Naive thymus-derived CD8-positive, alpha-beta T cell (primary cell): ENCODE measurements at places on chromosomes 4 and X.

DNA sequence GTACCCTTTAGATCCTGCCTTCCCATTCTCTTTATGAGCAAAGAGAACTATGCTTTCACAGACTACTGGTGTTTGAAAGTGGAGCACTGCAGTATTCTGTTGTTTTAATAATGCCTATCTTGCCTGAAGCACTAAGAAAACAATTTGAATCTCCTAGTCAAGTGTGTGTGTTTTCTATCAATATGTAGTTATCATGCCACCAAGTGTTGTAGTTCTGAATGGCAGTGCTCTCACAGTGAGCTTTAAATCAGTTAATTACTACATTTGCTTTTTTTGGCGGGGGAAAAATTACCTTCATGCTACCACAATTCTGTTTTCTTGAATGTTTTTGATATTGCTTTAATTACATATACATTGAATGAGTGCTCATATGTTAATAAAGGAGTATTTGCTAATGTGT, 143.6 kb upstream of the FAM47A start:
- no peak for DNase-seq

GRCh38 chr4:24076811-24077210, 187.0 kb upstream of the PPARGC1A start:
- DNase-seq = no peak

GRCh38 chr4:168129046-168129772, 36.9 kb downstream of the ANXA10 start:
- DNase-seq = no peak

- no peak for DNase-seq
These were observed 69.9 kb downstream of the AMELX start for GRCh38 chrX:11363069-11363594.

DNA sequence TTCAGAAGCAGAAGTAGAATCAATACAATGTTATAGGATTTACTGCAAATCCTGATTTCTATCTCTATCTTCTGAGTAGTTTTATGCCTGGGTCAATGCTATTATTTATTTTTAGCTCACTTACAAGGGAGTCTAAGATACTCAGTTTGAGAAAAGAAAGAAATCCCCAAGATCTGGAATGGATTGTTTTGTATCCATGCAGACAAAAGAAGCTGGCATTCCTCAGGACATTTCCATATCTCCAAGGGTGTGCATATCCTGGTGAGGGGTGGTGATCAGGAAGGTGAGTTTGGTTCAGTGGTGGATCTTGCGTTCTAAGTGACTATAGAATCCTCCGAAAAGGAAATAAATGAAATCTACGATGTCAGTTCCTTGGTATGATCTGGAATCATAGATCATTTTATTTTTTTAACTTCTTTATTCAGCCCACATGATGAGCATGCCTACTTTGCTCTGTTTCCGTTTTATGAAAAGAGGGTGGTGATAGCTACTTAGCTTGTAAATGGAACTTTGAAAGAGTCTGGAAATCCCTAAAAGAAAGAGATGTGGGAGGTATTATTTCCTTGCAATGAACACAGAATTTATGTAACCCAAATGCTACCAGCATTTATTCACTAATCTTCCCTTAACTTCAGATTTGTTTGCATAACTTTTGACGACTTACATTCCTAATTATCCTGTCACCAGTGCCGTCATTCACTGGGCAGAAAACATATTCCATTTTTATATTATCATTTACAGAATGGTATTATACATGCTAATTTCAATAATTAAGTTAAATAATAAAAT, 81.1 kb upstream of the RAPGEF2 start:
- no peak for DNase-seq

DNA sequence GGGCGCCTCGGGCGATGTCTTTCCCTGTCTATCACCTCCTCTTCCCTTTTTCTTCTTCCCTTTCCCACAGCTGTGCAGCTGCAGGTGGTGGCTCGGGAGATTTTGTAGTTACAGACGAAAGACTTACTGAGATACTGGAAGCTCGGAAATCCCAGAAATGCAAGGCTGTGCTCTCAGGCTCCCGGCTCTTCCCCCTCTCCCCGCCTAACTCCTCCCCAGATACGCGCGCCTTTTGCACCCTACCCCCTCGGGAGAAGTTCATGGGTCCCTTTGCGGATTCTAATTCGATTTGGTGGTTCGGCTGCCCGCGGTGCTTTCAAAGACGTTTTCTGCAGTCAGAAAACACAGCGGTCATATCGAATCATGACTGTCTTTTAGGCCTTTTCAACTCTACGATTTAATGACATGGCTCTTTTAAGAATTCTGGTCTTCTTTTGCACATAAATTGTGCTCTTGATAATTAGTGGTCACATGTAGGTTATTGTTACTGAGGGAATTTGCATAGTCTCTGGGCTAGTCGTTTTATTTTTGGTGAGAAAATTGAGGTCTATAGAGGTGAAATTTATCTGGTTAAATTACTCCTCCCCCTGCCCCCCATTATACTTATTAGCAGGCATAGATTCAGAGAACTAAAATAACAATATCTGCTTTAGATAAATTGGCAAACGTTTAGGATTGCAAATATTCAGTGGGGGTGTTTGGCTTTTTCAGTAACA, 1.6 kb downstream of the SEPTIN11 start:
- no peak for DNase-seq

DNA sequence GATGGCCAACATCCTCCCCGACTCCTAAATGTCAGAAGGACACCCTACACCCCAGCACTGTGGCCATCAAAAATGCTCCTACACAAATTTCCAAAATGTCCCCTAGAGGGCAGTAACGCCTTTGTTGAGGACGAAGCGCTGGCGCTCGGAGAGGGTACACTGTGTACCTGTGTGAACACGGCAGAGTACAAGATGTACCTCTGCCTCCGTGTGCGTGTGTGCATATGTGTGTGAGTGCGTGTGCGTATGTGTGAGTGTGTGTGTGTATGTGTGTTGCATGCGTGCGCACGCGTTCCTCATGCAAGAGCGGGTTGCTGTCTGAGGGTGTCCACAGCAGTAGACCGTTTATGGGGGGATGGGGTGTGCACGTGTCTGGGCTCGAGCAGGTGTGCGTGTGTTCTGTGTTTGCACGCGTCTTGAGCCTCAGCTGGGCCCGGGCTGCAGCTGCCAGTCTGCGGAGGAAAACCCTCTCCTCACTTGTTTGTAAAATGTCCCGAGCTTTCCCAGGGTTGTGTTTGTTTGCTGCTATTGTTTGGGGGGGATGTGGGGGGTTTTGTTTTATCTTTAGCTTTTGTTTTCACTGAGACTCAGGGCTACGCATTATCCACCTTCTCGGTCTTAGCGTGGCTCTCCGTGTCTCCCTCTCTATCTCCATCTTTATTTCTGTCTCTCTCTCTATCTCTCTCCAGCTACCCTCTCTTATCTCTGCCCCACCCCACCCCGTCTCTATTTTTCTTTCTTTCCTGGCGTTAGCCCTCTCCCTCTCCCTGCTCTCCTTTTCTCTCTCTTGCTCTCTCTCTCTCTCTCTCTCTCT, 10.4 kb upstream of the TSPYL2 start:
- DNase-seq = peak; percentile 79

DNA sequence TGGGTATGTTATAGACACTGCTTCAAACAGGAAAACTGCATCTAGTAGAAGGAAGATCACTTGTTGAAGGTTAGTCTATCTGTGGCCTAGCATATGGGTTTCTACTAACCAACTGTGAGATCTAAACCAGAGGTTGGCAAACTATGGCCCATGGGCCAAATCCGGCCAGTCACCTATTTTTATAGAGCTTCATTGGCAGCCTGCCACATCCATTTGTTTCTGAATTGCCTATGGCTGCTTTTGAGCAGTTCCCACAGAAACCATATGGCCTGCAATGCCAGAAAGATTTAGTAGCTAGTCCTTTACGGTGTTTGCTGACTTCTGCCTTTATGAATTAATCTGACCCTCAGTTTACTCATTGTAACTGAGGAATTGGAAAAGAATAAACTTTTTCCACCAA, 71.1 kb downstream of the MID1 start:
- DNase-seq = no peak

DNA sequence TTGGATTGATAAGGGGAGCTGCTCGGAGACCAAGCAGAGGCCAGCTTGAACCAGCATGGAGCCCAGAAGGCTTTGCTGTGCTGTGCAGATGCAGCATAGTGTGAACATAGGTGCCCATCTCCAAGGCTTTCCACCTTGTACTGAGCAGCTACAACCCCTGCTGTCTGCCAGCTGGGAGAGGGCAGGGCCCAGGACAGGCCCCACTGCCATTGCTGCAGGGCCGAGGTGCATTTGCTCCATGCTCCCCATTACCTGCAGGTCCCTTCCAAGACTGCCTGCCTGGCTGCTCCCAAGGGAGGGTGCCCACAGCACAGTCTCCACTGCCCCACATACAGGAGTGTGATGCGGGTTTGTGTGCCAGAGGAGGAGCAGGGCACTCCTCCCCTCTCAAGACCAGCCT, 1016.0 kb upstream of the INTU start:
- DNase-seq = no peak

GRCh38 chrX:39308126-39308525, 506.9 kb downstream of the MID1IP1 start:
- no peak for DNase-seq

DNA sequence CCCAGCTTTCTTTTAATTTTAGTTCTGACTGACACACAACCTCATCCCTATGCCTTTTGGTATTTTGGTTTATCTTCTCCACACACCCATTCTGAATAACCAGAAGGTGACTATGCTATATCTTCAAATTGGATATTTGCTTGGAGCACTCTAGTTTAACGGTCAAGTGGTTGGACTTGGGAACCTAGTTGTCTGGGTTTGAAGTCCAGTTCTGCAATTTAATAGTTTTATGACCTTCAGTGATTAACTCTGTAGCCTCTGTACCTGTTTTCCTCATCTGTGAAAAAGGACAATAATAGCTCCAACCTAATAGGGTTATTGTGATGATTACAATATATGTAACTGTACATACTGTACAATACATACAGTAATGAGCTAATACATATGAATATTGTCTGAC, 20.0 kb downstream of the PPM1K start:
- DNase-seq = no peak

DNA sequence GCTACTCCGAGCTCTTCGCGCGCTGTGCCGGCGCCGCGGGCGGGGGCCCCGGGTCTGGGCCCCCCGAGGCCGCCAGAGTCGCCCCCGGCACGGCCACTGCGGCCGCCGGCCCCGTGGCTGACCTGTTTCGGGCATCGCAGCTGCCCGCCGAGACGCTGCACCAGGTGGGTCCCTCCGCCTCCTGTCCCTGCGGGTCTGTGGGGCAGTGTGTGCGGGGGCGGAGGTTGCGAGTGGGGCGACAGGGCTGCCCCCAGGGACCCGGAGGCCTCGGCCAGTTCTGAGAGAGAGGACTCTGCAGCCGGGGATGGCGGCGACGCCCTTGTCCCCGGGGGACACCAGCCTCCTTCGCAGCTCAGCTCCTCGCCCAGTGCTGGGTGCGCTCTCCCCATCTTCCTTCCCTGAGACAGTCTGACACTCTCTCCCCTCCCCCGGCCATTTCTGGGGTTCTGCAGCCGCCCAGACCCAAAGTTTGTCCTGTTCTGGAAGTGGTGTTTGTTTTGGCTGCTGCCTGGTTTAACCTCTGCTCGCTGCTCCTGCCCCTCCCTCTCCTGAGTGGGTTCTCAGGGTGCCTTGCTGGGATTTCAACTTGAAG, 609 bp downstream of the REPS2 start:
- DNase-seq = peak; percentile 6

DNA sequence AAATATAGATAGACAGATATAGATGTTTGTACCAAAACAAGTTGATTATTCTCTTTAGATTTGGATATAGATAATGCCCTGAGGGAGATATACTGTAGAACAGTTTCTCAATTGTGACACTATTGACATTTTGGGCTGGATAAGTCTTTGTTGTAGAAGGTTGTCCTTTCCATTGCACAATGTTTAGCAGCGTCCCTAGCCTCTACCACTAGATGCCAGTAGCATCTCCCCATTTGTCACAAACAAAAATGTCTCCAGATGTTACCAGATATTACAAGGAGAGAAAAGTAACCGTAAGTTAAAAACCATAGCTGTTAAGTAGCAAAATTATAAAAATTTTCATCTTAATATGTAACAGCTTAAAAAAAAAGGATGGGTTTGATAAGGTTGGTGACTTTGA, 2595.3 kb downstream of the ARAP2 start:
- DNase-seq = no peak

- no peak for DNase-seq
These were observed 65.3 kb upstream of the WDR1 start for GRCh38 chr4:10181745-10182445.

DNA sequence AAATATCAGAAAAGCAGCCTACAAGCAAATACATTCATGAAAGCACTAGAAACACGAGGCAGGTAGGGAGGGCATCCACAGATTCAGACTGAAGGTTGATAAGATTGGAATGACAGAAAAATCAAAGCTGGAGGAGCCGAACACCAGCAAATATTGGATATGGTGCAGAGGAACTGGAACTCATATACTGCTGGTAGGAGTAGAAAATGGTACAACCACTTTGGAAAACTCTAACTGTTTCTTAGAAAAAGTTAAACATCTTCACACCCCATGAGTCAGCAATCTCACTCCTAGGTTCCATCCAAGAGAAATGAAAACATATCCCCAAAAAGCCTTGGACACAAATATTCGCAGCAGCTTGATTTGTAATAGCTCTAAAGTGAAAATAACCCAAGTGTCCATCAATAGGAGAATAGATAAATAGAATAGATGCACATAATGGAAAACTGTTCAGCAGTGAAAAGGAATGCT, 27.1 kb downstream of the CD99L2 start:
- DNase-seq = no peak

DNA sequence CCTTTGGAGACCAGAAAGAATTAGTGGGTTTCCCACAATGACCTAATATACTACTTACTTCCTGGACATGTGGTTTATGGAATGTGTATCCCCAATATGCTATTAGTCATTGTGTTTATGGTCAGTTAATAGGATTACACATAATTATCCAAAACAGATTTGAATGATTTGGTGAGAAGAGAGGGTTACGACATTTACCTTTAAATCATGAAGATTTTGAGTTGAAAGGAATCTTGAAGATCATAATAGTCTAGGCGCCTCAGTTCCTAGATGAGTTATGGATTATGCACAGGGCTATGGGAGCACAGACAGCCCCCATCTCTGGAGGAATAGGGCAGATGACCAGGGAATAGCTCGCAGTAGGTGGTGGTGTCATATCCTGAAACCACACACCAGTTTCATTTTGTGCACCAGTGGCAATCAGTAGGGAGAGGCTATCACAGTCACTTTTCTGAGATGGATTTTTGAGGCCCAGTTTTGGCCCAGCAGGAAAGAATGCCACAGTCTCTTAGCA, 61.3 kb downstream of the SEPTIN11 start:
- DNase-seq = no peak

GRCh38 chrX:122439831-122440230, 744.2 kb upstream of the GRIA3 start:
- DNase-seq = no peak

- no peak for DNase-seq
These were observed at the start of gene UGT8 for GRCh38 chr4:114598191-114599121. TSS of gene UGT8 (plus strand) at chr4:114598807. CDS start at chr4:114622881, 24,074 bp downstream.

DNA sequence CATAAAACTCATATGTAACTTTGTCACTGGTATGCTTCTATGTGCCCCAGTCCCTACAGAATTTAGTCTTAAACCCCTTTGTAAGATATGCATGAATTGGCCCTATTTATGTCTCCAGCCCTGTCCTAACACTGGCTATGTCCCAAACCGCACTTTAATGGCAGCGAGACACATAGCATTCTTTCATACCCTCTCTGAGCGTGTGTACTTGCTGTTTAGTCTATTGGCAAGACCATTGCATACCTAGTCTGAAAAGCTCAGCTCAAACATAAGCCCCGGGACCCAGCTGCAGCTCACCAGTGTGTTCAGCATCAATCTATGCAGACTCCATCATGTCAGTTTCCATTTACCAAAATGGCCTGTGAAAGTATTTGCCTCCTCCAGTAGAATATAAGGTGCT, 1018.4 kb upstream of the TENM3 start:
- DNase-seq = no peak

- DNase-seq = no peak
These were observed 215.9 kb downstream of the GUCY2F start for GRCh38 chrX:109266034-109266433.
